ENCODE measurements at places on chromosomes 3 and 15. TPM values are rescaled to one million over a fixed set of nuclear protein-coding genes. Genes with fewer than 3 reads are reported as not detected.

GRCh38 chr15:86040356-86041033 is 39.2 kb upstream of the AGBL1 start:
- no peak for DNase-seq
- H3K27me3 ChIP-seq = no peaks in the 10 kb centered on the region
- H3K4me3 ChIP-seq = no peak overlapping the region

DNA sequence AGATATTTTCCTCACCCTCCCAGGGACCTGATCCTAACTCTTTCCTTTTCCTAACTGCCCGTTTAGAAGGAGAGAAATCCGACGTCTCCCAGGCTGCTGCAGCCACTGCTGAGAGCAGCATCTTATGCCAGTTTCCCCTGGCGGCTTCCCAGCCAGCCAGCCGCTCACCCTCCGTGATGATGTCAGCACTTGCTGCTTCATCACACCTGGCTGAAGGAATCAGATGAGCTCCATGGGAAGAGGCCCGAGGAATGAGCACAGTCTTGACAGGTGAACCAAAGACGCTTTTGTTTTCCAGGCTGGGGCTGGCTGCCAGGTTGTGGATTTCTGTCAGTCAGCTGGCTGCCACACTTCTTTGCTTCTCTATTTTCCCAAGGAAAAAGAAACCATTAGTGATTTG is 445.1 kb upstream of the RBMS3 start:
- DNase-seq = no peak
- no peaks in the 10 kb centered on the region for H3K4me1 ChIP-seq
- no peak overlapping the region for H3K4me3 ChIP-seq
- H3K27me3 ChIP-seq = no peaks in the 10 kb centered on the region
- no peak overlapping the region for H3K27ac ChIP-seq
- no peaks in the 10 kb centered on the region for H3K36me3 ChIP-seq

- no peaks in the 10 kb centered on the region for H3K27me3 ChIP-seq
- DNase-seq = no peak
- H3K27ac ChIP-seq = no peak overlapping the region
Measured at GRCh38 chr3:72288955-72289691, 504.2 kb upstream of the PROK2 start.

GRCh38 chr15:90234096-90234988 is at the start of gene GDPGP1:
TSS of gene GDPGP1 (plus strand) at chr15:90234209. CDS start at chr15:90240909, 6,700 bp downstream.
- H3K27ac ChIP-seq = peak within 1 kb of the TSS; percentile 94
- peak within 1 kb of the TSS; percentile 78 for H3K4me3 ChIP-seq
- DNase-seq = no peak
- peaks cover 30% of the 10 kb centered on the region for H3K4me1 ChIP-seq

GRCh38 chr3:10848261-10848660 is 32.2 kb downstream of the SLC6A11 start:
- no peak for DNase-seq
- no peaks in the 10 kb centered on the region for H3K27me3 ChIP-seq
- H3K4me1 ChIP-seq = no peaks in the 10 kb centered on the region
- no peak overlapping the region for H3K27ac ChIP-seq

DNA sequence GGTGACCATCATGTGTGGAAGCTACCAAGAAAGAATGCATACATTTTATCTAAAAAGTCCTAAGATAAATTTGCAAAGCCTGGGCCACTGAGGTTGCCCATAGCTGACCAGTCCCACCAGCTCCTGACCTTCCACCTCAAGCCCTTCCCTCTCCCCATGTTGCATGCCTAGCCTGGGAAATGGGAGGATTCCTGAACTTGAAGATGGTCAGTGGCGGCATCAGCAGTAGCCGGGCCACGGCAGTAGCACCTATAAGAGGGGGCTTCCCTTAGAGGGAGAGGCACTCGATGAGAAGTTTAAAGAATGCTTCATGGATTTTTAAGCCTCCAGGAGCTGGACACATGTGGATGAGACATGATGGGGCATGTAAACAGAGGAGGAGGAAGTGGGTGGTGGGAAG is 172.1 kb downstream of the KLF13 start:
- H3K27me3 ChIP-seq = no peaks in the 10 kb centered on the region
- peaks cover 24% of the 10 kb centered on the region for H3K36me3 ChIP-seq
- DNase-seq = no peak
- H3K27ac ChIP-seq = no peak overlapping the region

DNA sequence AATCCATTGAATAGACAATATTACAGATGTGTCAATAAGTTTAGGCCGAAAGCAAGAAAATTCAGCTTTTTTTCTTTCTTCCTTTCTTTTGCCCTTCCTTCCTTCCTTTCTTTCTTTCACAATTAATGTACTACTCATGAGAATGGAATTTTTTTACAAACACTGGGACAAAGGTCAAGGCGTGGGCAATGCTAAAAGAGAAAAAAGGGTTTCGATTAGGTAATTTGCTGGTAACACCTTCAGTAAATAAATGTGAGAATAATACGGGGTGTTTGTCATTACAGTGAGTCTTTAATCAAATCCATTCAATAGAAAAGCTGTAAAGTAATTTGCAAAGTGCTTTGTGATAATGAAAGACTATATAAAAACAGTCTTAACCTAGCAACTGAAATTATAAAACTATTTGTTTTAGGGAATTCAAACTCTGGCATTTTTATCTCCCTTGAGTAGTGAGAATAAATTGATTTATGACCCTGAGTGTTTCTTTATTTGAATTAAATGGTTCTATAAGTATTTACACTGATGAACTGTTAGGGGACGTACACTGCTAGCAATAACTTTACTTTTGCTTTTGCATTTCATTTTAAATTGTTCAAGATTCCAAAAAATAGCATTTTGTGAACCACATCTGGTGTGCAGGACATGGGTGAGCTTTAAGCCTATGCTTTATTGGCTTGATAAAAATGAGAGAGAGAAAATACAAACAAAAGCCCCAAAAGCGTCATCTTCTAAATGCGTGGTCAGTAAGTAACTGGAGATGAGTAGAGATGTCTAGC is 104.2 kb upstream of the THRB start:
- no peaks in the 10 kb centered on the region for H3K36me3 ChIP-seq
- no peaks in the 10 kb centered on the region for H3K27me3 ChIP-seq
- DNase-seq = no peak

GRCh38 chr15:35992791-35993190 is 446.8 kb upstream of the DPH6 start:
- no peak for DNase-seq
- no peak overlapping the region for H3K27ac ChIP-seq
- H3K36me3 ChIP-seq = no peaks in the 10 kb centered on the region

DNA sequence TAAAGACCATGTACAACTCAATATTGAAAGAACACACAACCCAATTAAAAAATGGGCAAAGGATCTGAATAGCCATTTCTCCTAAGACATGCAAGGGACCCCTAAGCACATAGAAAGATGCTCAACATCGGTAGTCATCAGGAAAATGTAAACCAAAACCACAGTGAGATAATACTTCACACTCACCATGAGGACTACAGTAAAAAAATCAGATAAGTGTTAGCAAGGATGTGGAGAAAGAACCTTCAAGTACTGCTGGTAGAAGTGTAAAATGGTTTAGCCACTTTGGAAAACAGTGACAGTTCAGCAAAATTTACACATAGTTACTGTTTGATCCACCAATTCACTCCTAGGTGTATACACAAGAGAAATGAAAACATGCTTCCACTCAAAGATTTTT is 30.1 kb upstream of the XIRP1 start:
- no peaks in the 10 kb centered on the region for H3K27me3 ChIP-seq
- no peak overlapping the region for H3K4me3 ChIP-seq
- no peaks in the 10 kb centered on the region for H3K36me3 ChIP-seq
- DNase-seq = no peak
- H3K27ac ChIP-seq = no peak overlapping the region
- H3K4me1 ChIP-seq = no peaks in the 10 kb centered on the region

DNA sequence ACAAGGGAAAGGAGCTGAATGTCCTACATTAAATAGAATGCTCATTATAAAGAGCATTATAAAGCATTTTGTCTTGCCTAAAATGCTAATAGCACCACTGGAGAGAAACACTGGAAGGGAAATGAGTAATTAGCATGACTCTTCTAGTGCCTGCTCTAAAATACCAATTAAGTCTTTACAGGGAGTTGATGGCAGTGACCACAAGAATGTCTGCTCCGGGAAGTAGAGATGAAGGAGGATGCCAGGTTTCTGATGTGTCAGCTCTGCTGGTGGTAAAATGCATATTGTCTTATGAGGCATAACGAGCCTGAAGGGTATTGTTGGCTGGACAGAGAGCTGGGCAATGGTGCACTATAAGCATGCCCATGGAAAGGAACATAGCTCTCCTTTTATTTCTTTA is 49.5 kb downstream of the MYLK start:
- no peaks in the 10 kb centered on the region for H3K4me1 ChIP-seq
- DNase-seq = no peak
- no peak overlapping the region for H3K4me3 ChIP-seq
- no peaks in the 10 kb centered on the region for H3K36me3 ChIP-seq
- H3K27ac ChIP-seq = no peak overlapping the region

GRCh38 chr3:11996480-11996879 is 7.7 kb upstream of the SYN2 start:
- no peak overlapping the region for H3K27ac ChIP-seq
- H3K4me3 ChIP-seq = no peak overlapping the region
- H3K36me3 ChIP-seq = no peaks in the 10 kb centered on the region
- no peak for DNase-seq
- H3K4me1 ChIP-seq = no peaks in the 10 kb centered on the region

- H3K36me3 ChIP-seq = no peaks in the 10 kb centered on the region
- no peak for DNase-seq
- H3K27ac ChIP-seq = no peak overlapping the region
- H3K4me1 ChIP-seq = peaks cover 49% of the 10 kb centered on the region
Measured at GRCh38 chr15:90058308-90058707, 44.0 kb downstream of the IDH2 start.

GRCh38 chr15:72044956-72045355 is 73.0 kb downstream of the MYO9A start:
- no peak overlapping the region for H3K27ac ChIP-seq
- no peaks in the 10 kb centered on the region for H3K36me3 ChIP-seq
- H3K4me3 ChIP-seq = no peak overlapping the region
- H3K27me3 ChIP-seq = no peaks in the 10 kb centered on the region

DNA sequence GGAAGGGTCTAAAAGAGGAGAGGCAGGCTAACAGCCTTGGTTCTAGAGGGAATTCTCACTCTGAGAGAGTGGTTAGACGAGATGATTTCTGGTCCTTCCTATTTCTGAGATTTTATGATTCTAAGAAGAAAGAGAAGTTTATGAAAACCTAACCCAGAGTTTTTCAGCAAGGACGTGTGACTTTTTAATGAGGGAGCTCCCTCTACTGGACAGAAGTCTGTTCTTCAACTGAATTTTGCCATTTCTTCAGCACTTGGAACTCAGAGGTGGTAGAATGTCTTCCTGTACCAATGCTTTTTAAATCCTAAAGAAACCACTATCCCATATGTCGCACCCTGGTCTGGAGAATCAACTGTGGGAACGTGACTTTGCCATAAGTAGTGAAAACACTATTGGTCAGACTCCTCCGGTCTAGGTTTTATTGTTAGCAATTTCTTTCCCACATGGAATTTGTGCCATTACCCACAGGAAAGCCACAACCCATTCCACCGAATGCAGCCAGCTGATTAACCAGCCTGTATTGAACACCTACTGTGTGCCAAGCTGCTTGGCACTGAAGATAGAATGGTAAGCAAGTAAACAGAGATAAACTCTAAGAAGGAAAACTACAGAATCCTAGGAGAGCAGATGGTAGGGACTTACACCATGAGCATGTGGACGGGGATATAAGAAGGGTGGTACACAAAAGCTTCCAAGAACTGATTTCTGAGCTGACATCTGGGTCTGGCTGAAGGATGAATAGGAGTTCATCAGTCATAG is 199.5 kb upstream of the LMCD1 start:
- DNase-seq = no peak
- H3K27me3 ChIP-seq = no peaks in the 10 kb centered on the region
- H3K27ac ChIP-seq = no peak overlapping the region
- no peaks in the 10 kb centered on the region for H3K36me3 ChIP-seq
- no peak overlapping the region for H3K4me3 ChIP-seq

DNA sequence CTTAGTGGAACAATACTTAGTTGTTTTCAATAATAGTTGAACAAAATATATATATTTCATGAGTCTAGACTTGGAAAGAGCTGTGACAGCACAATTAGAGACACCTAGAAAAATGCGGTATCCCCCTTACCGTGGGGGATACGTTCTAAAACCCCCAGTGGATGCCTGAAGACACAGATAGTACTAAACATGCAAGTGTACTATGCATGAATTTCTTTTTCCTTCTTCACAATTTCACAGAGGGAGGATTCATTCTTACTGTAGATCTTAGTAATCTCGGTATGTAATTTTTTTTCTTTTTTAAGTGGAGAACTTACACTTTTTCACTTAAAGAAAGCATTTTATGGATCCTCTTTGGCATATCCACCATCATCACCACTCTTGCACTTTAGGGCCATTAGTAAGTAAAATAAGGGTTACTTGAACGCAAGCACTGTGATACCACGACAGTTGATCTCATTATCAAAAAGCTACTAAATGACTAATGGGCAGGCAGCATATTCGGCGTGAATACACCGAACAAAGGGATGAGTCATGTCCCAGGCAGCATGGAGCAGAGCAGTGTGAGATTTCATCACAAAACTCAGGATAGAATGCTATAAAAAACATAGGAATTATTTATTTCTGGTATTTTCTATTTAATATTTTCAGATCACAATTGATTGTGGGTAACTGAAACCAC is 72.3 kb upstream of the ZNF280D start:
- no peak overlapping the region for H3K4me3 ChIP-seq
- H3K27ac ChIP-seq = peak overlapping the region; percentile 23
- no peak for DNase-seq
- H3K27me3 ChIP-seq = no peaks in the 10 kb centered on the region
- peaks cover 6% of the 10 kb centered on the region for H3K36me3 ChIP-seq
- peaks cover 15% of the 10 kb centered on the region for H3K4me1 ChIP-seq

GRCh38 chr3:150495563-150496168 is 50.6 kb downstream of the SERP1 start:
- H3K4me1 ChIP-seq = no peaks in the 10 kb centered on the region
- no peak overlapping the region for H3K27ac ChIP-seq
- no peaks in the 10 kb centered on the region for H3K36me3 ChIP-seq
- no peaks in the 10 kb centered on the region for H3K27me3 ChIP-seq
- DNase-seq = peak; percentile 73

The AADACL2 gene
- total RNA-seq = not detected

The EOMES gene
- 1.7 TPM for total RNA-seq

The AADAC gene
- not detected for total RNA-seq

The SEMA6D gene
- total RNA-seq = 15.7 TPM

The TEX55 gene
- total RNA-seq = not detected

The RBPMS2 gene
- 1.7 TPM for total RNA-seq

The FRMD5 gene
- 5.4 TPM for total RNA-seq

The NME9 gene
- not detected for total RNA-seq

The FEZF2 gene
- not detected for total RNA-seq

The TIMP4 gene
- total RNA-seq = 40.2 TPM

The NANOGP8 gene
- total RNA-seq = 9.4 TPM

The BLOC1S6 gene
- total RNA-seq = 57.6 TPM

The ISG20 gene
- total RNA-seq = 34.5 TPM

The NRG4 gene
- 0.44 TPM for total RNA-seq

The TUBGCP4 gene
- 11.8 TPM for total RNA-seq

The RPP25 gene
- total RNA-seq = 13.4 TPM

The STRIT1 gene
- not detected for total RNA-seq

All from tibial nerve (tissue), 4 donors.